ENCODE measurements at places on chromosomes 16 and 17.

DNA sequence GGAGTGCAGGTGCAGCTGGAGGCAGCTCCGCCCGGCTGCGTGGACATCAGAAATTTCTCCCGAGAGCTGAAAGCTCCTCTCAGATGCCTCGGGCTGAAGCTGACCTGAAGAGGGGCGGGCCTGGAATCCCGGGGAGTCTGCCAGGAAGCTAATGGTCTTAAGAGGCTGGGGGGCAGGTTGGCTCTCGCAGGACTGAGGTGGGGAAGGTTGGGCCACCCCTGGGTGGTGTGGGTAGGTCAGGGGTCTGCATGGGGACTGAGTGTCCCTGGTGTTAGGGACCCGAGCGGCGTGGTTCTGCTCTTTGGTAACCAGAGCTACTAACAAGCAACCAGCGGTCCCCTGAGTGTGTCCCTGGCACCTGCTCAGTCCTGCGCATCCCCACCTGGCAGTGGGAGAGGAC, 3.5 kb downstream of the CHMP6 start:
- DNase-seq: no peak

- no peak for DNase-seq
Measured at GRCh38 chr17:6674586-6674985, 23.0 kb downstream of the C17orf100 start.

- no peak for DNase-seq
Measured at GRCh38 chr17:35519439-35519838, 18.0 kb downstream of the SLFN12L start.

- DNase-seq: peak; percentile 4
Measured at GRCh38 chr16:81830845-81831540, 51.9 kb downstream of the PLCG2 start.

- no peak for DNase-seq
Measured at GRCh38 chr17:70184207-70184606, 14.9 kb downstream of the KCNJ2 start.

GRCh38 chr16:78608305-78608776, 508.9 kb downstream of the WWOX start:
- DNase-seq: no peak

DNA sequence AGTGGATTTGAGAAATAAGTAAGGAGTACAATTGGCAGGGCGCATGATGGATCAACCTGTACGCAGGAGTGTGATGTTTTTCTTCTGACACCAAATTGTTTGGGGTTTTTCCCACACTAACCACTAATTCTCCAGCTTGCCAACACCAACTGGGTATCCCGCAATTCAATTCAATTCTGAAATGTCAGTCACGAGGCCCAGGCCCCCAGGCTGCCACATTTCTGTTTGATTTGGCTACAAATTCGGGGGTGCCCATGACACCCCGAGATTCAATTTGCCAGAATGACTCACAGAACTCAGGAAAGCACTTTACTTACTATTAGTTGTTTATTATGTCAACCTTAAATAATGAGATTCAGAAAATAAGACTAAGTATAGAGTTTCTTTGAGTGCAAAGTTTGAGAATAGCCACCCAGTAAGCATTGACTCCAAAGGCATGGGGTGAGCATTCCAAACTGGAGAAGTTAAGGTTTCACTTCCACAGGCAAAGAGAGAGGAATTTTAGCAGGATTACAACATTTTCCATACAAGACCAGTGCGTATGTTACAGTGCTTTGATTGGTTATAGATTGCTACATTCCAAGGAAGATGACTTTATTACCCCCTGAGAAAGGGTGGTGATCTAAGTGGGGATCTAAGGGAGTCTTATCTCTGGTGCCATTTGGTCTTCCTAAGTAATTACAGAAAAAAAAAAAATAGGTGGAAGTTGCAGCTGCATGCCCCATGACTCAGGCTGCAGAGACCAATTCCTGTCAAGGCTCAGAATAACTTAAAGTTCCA, 11.5 kb downstream of the SLC46A1 start:
- DNase-seq: no peak

DNA sequence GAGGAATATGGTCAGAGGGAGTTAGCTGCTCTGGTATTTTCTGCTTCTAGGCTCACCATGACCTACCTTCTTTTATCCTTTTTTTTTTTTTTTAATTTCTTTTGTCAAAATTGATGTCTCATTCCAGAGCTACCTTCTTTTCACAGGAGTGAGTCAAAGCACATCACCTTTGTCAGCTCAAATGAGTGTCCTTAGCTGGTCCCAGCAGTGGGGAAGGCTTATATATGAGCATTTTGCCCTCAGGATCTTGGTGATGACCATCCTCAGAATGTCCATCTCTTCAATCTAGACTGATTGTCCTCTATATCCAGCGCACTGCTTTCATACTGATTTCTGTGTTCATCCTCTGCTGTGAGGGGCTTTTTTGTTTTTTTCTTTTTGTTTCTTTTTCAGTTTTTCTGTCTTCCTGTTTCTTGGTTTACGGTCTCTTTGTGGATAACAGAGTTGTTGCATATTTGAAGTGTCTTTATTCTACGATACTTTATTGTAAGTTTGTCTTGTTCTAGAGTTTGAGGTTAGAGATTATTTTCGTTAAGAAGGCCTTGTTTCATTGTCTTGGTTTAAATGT, 24.9 kb downstream of the CBFB start:
- no peak for DNase-seq

- DNase-seq: no peak
Measured at GRCh38 chr17:44118427-44119050, 4.9 kb downstream of the HDAC5 start.

GRCh38 chr17:66552371-66552770, 250.0 kb downstream of the PRKCA start:
- no peak for DNase-seq

DNA sequence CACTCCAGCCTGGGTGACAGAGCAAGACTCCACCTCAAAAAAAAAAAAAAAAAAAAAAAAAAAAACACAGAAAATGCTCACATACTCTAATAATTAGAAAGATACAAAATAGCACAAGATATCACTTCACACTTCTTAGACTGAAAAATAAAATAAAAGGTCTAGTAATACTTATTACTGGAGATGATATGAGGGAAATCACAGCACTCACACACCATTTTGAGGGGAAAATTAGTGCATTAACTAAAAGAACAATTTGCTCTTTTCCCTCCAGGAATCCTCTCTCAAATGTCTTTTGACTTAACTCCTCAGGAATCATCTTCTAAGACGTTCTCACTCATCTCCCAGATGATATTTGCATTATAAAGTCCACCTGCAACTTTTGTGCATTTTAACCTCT, 697.9 kb upstream of the SOX9 start:
- no peak for DNase-seq

GRCh38 chr17:68910251-68910705, 44.9 kb downstream of the ABCA8 start:
- peak; percentile 25 for DNase-seq

DNA sequence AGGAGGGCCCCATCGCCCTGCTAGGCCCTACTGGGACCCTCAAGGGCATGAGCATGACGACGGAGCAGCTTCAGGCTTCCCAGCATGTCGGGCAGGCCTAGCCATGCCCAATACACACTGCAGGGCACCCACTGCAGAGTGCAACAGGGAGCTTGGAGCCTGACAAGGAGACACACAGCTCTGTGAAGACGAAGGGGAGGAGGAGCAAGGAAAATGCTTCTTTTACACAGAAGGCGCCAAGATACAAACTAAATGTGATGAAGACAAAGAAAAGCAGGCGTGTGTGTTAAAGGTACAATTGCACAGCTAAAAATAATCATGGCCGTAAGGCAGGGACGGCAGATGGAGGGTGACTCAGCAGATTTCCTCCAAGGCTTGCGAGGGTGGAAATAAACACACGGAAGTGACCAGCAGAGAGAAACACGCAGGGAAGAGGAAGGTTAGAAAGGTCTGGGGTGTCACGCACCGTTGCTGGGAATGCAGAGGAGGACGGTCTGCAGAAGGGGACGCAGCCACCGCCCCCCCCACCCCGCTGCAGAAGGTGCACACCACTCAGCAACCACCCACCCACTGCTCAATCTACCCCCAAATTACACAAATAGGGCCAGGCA, 108.5 kb downstream of the ZNF778 start:
- DNase-seq: peak; percentile 80

- DNase-seq: no peak
Measured at GRCh38 chr17:48060249-48060648, 12.1 kb downstream of the NFE2L1 start.

DNA sequence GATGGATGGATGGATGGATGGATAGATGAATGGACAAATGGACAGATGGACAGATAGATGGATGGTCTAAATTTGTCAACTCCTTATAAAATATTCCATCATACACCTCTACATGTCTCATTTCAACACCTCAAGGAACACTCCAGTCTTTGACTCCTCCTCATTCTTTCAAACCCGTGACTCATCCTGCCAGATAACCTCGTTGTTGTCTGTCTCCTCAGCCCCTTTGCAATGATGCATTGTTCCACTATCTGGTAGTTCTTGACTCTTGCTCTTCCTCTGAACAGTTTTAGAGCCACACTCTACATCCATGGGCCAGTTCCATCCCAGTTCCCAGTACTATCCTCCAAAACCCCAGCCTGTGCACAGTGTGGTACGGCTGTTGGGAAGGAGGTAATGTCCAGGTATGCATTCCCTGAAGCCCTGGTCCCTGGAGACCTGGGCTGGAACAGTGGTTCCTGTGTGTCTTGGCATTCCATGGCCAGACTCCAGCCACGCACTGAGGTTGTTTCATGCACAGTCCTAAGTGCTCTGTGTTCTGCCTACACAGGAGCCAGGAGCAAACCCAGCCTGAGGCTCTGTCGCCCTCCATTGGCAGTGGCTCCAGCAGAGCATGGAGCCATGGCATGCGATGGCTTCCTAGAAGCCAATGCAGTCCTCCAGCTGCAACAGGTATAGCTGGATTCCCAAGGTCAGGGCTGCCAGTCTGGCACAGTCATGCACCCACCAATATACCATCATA, 105.7 kb downstream of the C17orf67 start:
- DNase-seq: no peak

DNA sequence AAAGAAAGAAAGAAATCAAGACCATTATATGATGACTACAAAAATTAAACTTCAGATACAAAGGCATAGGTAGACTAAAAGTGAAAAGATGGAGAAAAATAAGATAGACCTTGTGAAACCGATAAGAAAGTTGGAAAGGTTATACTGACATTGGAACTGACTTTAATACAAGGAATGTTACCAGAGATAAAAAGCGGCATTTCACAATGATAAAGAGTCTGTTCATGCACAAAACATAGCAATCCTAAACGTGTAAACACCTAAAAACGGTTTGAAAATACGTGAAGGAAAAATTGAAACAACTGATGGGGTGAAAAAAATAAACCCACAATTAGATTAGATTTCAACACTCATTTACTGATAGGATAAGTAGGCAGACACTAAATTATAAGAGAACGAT, 9.6 kb upstream of the ERN1 start:
- DNase-seq: no peak

All from tibial artery (tissue), 4 donors.